ENCODE measurements at places on chromosomes 13 and 19. TPM values are rescaled to one million over a fixed set of nuclear protein-coding genes. Genes with fewer than 3 reads are reported as not detected.

ENOX1 gene
- total RNA-seq, result 0.10 TPM

CEACAM7 gene
- not detected for total RNA-seq

RNF225 gene
- not detected for total RNA-seq

KLK12 gene
- not detected for total RNA-seq

NMRK2 gene
- not detected for total RNA-seq

NLRP12 gene
- not detected for total RNA-seq

ZSCAN4 gene
- total RNA-seq, result not detected

- peak; percentile 86 for DNase-seq
Measured at GRCh38 chr19:2722541-2723344, 1.6 kb upstream of the DIRAS1 start.

GRCh38 chr19:6198896-6199239 is 63.4 kb downstream of the ACSBG2 start:
- no peak for DNase-seq

DNA sequence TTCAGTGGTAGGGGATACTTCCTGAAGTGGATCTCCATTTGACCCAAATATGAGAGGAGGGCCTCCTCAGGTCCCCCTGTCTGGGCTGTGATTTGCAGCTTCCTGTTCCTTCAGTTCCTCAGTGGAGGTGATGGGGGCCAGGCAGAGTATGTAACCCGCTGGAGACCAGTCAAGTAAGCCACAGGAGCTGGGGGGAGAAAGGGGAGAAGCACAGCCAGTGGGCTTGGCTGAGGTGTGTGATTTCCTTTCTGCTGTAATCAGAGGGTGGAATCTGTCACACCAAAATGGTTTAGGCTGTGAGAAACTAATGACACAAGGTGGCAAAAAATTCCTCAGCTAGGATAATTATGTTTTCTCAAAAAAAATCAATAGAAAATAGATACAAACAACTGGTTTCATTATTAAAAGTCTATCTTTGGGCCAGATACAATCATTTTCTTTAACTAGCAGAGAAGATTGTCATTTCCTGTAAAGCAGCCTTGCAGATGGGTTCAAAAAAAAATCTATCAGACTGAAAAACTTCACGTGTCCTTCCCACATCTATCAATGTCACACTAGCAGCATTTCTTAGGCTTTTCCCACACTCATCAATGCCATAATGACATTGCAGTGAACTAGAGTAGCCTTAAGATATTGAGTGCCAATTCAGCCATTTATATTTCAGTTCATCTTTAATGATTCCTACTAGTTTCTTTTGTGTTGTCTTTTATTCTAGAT is 1660.3 kb downstream of the EFNB2 start:
- DNase-seq, result no peak

GRCh38 chr19:19399733-19400433 is 5.6 kb upstream of the GATAD2A start:
- DNase-seq, result no peak

DNA sequence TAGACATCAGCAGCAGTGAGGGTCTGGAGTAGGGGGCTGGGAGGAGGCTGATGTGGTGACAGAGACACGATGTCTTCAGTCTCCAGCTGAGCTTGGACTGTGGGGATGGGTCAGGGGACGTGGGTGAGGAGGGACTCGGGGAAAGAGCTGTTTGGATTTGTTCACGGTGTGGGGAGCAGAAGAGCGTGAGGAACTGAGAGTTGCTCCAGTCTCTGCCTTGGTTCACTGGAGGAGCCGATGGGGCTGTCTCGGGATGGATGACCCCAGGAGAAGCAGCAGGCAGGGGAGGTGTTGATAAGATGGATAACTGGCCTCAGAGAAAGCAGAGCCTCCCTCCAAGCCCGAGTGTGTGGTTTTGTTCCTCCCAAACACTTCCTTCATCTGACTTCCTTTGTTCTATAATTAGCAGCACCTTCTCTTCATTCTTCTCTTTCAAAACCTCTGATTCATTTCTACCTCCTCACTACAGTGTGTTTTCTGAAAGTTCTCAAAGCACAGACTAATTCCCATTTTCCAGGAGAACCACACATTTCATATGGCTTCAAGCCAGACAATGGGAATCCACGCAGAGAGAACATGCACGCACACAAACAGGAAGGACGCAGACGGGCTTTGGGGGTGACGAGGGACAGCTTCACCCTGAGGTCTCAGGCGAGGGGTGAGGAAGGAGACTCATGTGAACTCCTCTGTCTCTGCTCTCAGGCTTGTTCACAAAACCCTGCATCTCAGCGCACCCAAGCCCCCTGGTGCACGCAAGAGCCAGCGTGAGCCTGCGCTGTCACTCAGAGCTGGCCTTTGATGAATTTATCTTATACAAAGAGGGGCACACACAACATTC is 18.6 kb downstream of the LAIR2 start:
- DNase-seq, result no peak

GRCh38 chr19:15640294-15640903 is at the start of gene CYP4F3:
Gene CYP4F3, plus strand, starts transcription at chr19:15640897. Its CDS starts 519 bp downstream, at chr19:15641416.
- DNase-seq, result peak; percentile 69

DNA sequence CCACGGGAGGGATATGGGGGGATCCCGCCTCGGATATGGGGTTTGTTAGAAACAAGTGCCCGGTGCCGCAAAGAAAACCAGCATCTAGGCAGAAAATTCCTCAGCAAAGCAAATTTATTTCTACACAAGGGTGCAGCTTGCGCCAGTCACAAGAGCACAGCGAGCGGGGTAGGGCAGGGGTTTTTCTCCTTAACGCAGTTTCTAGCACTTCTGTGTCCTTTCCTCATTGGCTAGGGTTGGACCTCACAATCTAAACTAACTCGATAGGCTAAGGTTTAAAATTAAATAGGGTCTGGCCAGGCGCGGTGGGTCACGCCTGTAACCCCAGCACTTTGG is 595 bp downstream of the ZNF440 start:
- DNase-seq, result no peak

DNA sequence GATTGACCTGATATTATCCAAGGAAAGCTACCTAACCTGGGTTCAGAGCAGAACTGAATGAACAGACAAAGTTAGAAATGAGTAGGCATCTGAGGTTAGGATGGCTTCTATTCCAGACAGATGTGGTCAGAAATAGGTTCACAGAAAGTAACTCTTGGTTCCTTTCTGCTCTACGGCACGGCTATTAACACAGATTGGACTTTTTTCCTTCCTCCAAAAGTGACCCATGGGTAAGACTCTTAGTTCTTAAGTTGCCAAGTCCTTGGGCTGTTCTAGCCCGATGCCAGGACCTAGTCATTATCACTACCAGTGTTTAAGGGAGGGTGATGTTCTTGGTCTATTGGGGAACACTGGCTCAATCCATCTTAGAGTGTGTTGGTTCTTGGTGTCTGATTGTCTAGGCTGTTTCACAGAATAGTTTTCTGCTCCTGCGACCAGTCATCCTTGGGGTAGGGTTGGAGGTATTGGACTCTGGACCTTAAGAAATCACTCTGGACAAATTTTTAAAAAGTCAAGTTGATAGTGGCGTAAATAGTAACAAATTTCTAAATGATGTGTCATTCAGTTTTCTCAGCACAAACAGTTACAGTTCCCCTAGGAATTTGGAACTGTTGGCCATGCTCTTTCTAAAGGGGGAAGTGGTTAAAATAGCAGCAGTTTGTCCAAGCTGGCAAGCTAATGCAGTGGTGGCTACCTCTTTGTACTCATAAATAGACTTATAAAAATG is 60.1 kb upstream of the MYCBP2 start:
- peak; percentile 77 for DNase-seq

DNA sequence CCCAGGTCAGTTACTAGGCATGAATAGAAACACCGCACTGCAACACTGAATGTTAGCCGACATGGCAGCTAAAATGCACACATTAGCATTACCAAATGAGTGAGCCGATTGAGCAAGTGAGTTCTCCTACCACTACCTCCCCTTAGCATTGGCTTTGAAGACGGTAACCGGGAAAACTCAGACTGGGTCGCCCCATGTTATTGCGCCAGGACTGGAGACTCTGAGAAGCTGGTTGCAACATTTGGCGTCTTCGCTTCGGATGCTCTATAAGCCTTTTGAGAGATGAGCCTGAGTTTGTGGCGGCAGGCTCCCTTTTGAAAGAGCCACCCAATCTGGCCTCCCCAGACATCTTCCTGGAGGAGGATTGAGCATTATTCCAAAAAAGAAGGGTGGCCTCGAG is 68.5 kb upstream of the POMP start:
- DNase-seq, result no peak

DNA sequence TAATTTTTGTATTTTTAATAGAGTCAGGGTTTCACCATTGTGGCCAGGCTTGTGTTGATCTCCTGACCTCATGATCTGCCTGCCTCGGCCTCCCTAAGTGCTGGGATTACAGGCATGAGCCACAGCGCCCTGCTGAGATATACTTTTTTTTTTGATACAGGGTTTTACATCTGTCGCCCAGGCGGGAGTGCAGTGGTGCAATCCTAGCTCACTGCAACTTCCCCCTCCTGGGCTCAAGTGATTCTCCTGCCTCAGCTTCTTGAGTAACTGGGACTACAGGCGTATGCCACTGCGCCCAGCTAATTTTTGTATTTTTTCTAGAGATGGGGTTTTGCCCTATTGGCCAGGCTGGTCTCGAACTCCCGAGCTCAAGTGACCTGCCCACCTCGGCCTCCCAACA is 2.0 kb downstream of the COLGALT1 start:
- DNase-seq, result no peak

GRCh38 chr13:108897955-108898354 is 268.5 kb downstream of the MYO16 start:
- no peak for DNase-seq

DNA sequence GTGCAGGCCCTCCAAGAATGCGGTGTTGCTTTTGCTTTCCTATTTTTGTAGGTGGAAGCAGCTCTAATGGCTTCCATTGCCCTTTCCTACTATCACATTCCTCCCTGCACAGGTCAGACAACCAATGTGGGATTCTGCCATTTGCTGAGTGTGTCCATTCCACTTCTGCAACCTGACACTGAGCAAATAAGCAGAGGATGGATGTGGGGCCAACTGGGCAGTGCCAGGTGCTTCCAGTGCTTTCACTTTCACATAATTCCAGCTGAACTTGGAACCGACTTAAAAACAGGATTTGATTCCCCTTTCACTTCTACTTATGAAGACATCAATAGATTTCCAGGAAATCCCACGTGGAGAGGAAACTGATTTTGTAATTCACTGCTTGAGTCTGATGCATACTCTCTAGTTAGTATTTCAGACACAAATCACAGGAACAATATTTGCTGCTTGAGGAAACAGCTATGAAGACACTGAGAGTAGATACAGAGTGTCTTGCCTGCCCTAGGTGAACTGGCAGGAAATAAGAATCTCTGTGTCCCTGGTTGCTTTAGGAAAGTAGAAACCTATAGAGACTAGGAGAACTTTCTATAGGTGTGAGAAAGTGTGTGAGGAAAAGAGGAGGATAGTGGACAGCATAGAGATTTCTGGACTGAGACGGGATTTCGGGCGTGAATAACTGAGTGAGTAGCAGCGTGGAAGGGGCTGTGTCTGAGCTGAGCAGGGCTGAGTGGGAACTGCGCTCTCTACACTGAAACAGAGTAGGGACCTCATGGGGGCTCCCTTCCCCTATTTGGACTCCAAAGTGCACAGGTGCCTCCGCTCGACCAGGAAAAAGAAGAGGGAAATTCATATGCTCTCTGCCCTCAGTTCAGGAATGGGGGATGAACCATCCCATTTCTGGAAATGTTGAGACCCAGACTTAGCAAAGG is 22.5 kb downstream of the LGALS16 start:
- peak; percentile 73 for DNase-seq
